ENCODE measurements at places on chromosomes 2 and 18.

- DNase-seq = no peak
Measured at GRCh38 chr2:73225513-73226360, 7.3 kb downstream of the PRADC1 start.

DNA sequence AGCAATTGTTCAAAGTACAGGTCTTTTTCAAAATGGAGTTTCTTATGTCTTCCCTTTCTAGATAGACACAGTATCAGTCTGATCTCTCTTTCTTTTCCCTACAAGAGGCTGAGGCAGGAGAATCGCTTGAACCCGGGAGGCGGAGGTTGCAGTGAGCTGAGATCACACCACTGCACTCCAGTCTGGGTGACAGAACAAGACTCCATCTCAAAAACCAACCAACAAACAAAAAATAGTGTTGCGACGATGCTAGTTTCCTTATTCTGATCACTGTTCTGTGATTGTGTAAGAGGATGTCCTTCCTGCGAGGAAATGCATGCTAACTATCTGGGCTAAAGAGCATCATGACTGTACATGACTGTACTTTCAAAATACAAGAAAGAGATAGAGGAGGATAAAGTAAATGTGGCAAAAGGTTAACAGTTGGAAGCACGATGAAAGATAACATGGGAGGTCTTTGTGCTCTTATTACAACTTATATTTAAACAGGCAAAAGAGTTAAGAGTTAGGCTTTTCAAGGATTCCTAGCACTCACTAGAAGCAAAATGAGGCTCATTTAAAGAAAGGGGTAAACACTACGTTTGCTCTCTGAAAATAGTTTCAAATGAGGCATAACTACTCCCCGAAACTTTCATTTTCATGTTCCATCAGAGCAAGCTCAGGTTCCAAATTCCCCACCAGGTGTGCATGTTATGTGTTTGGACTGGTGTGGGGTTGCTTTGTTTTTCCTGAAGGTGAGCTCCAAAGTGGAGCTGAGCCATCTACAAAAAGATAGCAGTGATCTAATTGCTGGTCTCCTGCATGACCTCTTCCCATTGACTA is 23.8 kb downstream of the SOWAHC start:
- no peak for DNase-seq

DNA sequence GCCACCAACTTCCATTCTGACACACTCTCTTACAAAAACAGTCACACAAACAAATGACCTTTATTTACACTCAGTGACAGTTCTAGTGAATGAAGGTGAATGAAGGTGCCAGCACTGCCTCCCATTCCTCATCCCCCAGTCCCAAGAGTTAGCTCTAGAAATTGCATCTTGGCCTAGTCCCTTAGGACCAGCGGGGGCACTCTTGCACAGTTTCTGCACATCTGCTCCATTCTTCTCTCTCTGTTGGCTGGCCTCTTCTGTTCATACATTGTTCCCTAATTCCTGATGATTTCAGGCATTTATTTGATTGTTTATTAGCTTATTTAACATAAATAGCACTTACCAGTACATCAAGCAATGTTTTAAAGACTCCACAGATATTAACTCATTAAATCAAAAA is 30.9 kb downstream of the GAREM1 start:
- DNase-seq = no peak

DNA sequence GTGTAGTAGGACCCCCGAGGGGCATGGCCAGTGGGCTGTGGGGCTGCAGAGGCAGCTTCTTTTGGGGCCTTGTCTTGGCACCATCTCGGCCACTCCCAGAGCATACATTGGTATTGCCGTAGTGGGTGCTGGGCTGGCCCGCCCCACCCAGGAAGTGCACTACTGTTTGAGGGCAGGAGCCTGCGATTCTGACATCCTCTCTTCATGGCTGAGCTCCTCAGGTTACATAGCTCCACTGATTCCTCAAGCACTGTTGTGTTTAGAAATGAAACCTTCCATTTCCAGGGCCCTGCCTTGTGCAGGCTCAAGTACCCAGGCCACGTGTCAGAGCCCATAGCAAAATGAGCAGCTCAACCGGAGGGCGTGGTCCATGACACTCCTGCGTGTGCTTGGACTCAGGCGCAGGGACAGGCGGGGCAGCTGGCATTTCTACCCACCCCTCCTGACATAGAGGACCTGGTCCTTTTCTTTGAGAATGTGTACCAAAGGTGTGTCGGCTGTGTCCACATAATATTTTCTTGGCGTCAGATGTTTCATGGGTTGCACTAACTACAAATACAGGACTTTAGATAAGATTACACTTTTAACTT is 67.9 kb downstream of the DGKD start:
- DNase-seq = no peak

DNA sequence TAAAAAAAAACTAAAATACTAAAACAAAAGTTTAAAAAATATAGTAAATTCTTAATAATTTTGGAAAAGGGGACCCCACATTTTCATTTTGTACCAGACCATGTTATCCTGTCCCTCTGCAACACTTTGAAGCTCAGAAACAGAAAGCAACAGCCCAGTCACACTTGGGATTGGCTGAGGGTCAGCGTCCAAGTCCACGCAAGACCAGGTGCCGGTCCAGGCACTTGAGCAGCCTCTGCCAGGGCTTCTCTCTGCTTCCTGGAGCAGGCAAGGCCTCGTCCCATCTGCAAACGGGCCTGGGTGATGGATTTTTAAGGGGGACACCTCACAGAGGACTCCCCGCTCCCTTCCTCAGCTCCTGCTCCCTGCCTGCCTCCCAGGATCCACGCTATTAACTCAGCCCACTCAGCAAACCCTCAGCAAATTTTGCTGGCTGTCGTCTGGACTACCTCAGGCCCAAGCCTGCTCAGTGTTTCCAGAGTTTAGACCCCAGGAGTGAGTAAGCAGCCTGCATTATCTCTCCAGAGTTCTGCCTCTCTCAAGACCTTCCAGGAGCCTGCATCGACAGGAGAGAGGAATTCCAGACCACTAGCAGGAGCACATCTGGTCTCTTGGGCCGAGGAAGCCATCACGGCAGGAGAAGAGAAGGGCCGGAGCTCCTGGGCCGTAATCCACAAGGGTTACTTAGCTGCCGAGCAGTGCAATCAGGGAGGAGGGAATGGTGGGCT is 88.7 kb upstream of the STPG4 start:
- no peak for DNase-seq

- no peak for DNase-seq
Measured at GRCh38 chr2:42110641-42111322, 58.4 kb upstream of the EML4 start.

- no peak for DNase-seq
Measured at GRCh38 chr2:142937347-142937746, 59.9 kb downstream of the KYNU start.

GRCh38 chr2:135948642-135949355 is 36.6 kb downstream of the DARS1 start:
- DNase-seq = no peak

- DNase-seq = no peak
Measured at GRCh38 chr2:202102425-202103000, 29.5 kb downstream of the KIAA2012 start.

- DNase-seq = no peak
Measured at GRCh38 chr2:183014005-183014404, 24.3 kb downstream of the NCKAP1 start.

DNA sequence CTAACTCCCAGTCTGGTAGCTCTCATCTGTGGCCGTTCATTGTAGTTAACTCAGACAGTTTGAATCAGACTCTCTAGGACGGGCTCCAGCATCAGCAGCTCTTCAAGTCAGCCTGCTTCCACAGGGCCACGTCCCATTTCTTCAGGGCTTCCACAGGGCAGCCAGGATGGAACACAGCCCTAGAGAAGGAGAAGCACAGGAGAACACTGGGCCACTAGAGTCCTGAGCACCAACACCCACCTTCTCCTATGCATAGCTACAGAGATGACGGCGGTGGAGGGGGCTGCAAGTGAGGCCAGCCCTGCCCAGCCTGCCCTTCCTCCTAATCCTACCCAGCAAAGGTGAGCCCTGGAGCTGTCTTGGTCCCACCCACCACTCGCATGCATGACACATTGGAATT is 10.2 kb upstream of the TEX261 start:
- DNase-seq = no peak

DNA sequence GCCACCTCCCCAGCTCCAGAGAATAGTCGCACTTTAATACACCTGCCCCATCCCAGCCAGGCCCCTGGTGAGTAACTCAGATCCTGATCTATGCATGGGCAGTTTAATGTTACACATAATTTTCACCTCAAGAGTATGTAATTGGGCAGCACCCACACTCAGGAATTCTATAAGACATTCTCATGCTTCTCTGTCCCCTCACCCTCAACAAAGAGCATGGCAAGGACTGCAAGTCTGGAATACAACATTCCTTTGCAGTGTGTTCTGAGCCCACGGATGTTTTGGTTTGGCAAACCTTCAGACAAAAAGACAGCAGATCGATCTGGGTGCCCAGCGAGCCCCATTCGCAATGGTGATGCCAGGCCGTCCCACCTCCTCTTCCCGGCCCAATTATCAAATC is 4.9 kb upstream of the SLC14A1 start:
- DNase-seq = no peak

GRCh38 chr2:166090346-166090745 is 37.5 kb downstream of the SCN1A start:
- DNase-seq = no peak

- no peak for DNase-seq
Measured at GRCh38 chr2:133871545-133872209, 303.4 kb upstream of the NCKAP5 start.

All from C1 segment of cervical spinal cord (tissue), 14 donors.